Activated naive CD4-positive, alpha-beta T cell treated with anti-CD3 and anti-CD28 coated beads, Interleukin-2, amount 50 U/mL, for 16 hours (primary cell): ENCODE measurements at places on chromosomes 7 and 10.
A peak's percentile ranks its signal among the peaks of the same experiment; 100 is the strongest.

- DNase-seq = no peak
Measured at GRCh38 chr10:114638821-114639625, 19.1 kb downstream of the ABLIM1 start.

- peak; percentile 44 for DNase-seq
Measured at GRCh38 chr7:44072364-44073231, 7.2 kb upstream of the PGAM2 start.

DNA sequence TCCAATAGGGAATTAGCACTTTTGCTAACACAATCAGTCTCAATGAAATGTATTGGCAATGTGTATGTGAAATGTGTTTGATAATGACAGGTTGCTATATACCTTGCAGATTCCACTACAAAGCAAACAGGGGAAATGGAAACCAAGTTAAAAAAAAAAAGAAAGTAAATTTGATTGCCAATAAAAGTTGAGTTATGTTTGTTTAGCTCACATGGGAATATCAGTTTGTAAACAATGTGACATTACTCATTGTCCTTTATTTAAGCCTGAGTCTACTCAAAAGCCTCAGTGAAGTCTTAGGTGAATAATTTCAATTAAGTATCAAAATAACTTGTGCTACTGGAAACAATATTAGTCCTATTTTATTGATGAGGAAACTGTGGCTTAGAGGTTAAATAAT lies 285.2 kb downstream of the CACNA2D1 start:
- no peak for DNase-seq

DNA sequence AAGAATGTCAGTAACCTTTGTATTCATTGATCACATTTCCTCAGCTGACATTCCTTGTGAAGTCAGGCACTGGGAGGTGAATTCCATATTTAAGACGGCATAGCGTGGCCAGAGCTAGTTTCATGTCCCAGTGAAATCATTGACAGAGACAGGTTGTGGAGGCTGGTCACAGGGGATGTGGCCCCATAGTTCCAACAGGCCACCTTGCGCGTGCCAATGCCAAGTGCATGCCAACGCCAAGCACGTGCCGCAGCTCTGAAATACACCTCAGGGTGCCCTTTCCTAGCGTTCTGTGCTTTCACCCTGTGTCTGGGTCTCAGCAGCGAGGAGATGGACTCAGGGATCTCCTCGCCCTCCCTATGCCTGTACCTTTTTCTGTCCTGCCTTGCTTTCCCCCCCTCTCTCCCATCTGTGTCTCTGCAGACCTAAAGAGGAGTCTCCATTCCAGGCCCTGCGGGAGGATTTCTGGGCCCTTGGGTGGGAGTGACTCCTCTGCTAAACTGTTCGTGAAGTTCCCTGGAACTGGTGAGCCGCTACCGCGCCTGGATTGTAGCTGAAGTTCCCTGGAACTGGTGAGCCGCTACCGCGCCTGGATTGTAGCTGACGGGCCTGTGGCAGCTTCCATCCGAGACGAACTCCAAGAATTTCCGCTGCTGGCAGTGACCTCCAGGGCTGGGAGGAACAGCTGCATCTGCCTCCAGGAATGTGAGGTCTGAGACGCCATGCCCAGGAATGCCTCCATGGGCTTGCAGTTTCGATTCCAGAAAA lies 19.7 kb downstream of the AQP1 start:
- no peak for DNase-seq

GRCh38 chr7:44398511-44398911 lies 73.1 kb upstream of the CAMK2B start:
- DNase-seq = no peak

GRCh38 chr7:117021366-117021765 lies 68.1 kb downstream of the ST7 start:
- no peak for DNase-seq

DNA sequence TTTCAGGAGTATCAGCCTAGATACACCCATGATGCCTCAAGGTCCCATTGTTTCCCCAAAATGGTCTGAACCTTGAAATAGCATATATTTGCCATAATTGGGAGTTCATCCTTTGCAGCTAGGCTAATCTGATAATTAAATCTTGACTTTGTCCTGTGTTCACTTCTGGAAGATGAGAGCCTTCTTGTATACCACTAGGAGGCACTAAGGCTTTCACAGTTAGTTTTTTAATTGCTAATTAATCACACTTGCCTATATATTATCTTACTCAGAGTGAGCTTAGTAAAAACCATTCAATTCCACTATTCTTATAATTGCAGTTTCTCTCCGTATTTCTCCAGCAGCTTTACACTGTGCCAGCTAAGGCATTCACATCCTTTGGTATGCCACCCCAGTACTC lies 48.7 kb upstream of the MAGI2 start:
- no peak for DNase-seq

GRCh38 chr7:34675749-34676374 lies 17.8 kb downstream of the NPSR1 start:
- no peak for DNase-seq

DNA sequence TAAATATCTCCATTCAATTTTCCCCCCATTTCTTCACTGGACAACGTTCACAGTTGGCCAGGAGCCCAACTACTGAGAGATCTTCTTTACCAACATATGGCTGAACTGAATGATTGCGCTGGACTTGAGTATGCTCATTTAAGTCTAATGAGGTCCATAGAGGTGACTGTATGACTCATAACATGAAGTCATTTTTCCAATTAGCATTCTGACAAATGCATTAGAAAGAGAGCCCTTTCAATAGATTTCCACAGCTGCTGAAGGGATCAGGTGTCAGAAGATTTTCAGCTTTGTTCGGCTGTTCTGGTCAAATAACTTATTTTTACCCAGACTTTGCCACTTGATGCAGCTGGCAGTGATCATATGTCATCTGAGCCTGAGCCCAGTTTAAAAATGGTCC lies 438.0 kb downstream of the ETV1 start:
- DNase-seq = no peak

DNA sequence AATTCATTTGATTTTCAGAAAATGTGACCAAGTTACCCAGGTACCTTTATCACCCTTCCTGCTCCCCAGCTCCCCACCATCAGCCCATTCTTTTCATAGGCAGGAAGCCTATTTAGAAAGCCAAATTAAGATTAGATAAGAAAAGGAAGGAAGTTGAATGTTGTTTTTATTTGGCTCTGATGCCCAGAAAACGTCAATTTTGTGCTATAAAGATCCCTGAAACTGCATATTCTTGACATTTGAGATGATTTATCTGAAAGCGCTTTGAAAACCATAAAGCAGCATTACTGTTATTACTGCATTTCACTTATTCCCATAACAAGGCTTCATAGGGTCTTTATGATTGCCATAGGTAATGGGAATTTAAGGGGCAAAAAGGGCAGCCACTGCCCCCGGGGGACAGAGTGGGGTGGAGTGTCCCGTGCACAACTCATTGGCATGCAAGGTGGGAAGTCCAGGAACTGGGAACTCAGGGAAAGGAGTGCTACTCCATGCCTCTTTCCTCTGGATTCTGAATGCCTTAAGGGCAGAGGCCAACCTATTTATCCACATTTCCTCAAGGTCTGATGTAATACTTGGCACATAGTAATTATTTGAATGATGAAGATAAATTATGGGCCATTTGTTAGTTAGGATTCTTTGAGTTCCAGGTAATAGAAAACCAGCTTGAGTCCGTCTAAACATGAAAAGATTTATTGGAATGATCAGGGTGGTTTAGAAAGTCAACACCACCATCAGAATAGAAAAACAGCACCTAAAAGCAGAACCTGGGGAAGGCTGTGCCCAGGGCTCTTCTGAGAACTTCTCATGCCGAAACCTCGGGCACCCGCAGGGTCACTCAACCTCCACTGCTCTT lies 100.6 kb upstream of the ELMO1 start:
- no peak for DNase-seq

DNA sequence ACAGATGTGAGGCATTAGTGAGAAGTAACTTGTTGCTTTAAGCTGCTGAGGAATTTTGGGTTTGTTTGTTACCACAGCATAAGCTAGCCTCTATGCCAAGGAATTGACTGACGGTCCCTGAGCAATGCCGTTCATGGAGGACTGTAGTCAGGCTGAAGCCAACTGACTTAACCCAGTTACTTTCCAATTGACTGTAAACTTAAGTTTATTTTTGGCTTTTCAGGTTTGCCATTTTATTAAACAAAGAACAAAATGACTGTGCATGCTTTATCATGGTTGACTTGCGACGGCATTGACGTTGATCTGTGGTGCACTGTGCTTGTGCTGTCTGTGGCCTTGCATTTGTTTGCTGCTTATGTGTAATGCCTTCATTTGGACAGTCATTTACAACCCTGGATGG lies 53.5 kb downstream of the DNAJB9 start:
- no peak for DNase-seq

GRCh38 chr10:2703953-2704352 lies 363.4 kb upstream of the PFKP start:
- DNase-seq = no peak

DNA sequence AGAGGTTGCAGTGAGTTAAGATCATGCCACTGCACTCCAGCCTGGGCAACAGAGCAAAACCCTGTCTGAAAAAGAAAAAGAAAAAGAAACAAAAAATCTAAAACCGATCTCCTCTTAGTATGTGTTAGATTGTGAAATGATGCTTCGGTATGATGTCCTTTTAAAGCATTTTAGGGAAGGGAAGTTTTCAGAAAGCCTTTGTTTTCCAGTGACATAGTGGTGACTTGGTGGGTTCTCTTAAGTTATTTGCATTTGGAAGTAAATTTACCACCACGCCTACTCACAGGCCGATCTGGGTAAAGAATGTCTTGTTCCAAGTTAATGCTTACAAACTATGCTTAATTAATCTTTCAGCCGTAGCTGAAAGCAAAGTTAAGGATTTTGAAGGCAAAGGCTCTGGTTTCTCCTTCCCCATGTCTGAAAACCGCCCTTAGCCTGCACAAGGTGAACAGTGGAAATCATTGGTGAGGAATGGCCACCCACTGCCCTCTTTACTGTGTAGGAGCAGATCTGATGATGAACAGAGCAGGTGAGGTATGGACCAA lies 10.7 kb downstream of the MTURN start:
- DNase-seq = no peak

GRCh38 chr7:143299840-143300239 lies 11.7 kb downstream of the CASP2 start:
- peak; percentile 64 for DNase-seq

DNA sequence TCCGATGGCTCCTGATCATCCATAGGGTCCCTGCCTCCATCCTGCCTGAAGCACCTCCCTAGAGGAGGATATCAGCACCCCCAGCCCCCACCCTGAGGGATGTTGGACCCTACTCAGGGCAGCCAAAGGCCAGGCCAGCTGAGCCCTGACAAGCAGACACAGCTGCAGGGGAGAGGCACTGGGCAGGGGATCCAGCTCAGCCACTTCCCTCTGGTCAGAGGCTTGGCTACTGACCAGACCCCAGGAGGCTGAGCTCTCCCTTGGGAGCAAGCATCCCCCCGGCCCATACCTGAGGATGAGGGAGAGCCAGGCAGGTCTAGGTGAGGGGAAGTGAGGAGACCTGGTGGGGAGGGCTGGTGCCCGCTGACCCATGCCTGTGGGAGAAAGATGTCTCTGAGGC lies 6.6 kb downstream of the LDB3 start:
- no peak for DNase-seq
